ENCODE measurements at places on chromosomes 4 and X.

DNA sequence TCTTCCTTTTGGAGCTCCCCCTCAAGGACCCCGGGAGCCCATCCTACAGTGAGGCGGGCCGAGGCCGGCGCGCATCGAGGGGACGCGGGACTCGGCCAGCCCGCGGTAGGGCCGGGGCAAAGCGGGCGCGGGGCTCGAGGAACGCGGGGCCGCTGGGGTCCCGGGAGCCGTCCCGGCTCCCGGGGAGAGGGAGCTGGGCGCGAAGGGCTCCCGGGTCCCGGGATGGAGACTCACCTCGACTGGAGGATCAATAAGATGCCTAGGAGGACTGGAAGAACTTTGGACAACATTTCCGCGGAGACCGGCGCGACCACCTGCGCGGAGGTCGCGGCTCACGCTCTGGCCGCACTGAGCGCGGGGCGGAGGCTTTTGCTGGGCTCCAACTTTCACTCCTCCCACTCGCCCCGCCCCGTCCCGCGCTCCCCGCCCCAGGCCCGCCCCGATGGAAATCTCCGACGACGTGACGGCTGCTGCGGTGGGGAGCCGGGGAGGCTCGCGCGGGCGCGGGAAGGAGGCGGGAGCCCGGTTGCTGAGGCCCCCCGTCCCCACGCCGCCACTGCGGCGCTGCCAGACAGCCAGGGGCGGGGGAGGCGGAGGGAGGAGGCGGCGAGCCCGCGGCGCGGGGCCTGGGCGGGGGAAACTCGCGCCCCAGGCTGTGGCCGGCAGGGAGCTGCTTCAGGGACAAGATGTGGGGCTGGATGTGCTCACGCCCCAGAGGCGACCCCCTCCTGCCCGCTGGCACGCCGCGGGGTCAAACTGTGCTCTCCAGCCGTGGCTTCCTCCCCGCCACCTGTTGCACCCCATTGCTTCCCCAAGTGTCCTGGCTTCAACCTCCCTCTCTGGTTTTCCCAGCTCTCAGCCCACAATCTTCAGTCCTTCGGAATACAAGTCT is at the start of gene GABRE:
TSS of gene GABRE (minus strand) at position 341 of the 892 bp plus-strand sequence. CDS start at position 290, 51 bp downstream.
- no peak for DNase-seq

- no peak for DNase-seq
Observed at GRCh38 chr4:56786955-56787354, 34.5 kb downstream of the SPINK2 start.

DNA sequence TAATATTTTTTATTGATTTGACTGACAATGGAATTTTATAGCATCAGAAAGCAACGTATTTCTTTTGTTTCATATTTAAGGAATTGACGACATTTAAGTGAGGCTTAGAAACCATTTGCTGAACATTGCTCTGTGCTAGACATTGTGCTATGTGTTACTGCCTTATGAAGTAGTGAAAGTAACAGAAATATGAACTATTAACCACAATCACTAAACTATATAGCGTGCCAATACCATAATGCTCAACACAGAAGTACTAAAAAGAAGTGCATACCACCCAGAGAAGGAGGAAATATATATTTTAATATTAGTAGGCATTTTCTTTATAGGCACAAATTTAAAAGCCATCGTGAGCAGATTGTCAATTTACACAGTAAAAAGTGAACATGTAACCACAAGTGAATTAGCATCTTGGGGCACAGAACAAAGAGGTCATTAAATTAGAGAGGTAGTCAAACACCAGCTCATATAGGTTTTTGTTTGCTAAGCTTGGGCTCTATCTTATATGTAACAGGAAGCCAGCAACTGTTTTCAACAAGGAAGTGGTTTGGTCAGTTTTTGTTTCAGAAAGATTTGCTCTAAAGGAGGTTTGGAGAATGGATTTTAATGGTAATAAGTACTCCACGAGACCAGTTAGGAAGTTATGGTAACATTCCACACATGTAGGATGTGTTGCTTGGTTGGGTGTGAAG is 270.7 kb downstream of the GRXCR1 start:
- no peak for DNase-seq

GRCh38 chr4:152010710-152011079 is 249.9 kb upstream of the GATB start:
- DNase-seq: peak; percentile 30

- DNase-seq: no peak
Observed at GRCh38 chr4:70183168-70183939, 12.2 kb upstream of the ODAM start.

DNA sequence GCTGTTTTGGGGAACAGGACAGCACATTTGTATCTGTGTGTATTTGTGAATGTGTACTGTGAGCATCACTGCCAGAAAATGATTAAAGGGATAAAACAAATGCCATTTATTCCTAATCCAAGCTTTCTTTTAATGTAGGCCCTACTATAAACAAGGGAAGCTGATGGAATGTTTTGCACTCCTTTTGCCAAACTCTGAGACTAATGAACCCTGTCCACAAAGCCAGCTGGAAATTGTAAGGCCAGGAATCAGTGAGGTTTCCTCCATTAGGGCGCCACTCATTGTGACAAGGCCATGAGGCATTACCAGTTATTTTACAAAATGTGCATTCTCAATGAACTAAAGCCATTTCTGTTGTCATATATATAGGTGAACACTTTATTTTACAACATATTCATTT is 163.0 kb upstream of the NAP1L5 start:
- DNase-seq: no peak

GRCh38 chrX:109619771-109620170 is 5.2 kb downstream of the KCNE5 start:
- no peak for DNase-seq

- no peak for DNase-seq
Observed at GRCh38 chr4:7240306-7240705, 48.0 kb downstream of the SORCS2 start.

- no peak for DNase-seq
Observed at GRCh38 chr4:21819086-21819485, 129.5 kb downstream of the KCNIP4 start.

GRCh38 chr4:31923634-31924033 is 1203.5 kb downstream of the PCDH7 start:
- no peak for DNase-seq

DNA sequence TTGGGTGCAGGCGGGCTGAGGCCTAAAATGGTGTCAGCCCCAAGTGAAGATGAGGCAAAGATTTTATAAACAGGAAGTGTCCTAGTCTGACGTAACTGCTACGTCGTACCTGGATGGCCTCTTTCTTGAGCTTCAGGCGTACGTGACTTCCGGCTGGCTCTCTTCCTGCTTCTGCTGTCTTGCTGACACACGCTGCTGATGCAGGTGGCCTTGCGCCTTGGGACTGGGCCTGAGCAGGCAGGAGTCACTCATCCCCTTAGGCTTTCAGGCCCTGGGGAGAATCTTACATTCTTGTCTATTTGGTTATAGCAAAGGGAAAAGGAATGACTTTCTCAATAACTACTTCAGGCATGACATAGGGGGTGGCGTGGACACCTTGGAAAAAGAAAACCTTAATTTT is 20.1 kb upstream of the ABRAXAS1 start:
- DNase-seq: no peak

DNA sequence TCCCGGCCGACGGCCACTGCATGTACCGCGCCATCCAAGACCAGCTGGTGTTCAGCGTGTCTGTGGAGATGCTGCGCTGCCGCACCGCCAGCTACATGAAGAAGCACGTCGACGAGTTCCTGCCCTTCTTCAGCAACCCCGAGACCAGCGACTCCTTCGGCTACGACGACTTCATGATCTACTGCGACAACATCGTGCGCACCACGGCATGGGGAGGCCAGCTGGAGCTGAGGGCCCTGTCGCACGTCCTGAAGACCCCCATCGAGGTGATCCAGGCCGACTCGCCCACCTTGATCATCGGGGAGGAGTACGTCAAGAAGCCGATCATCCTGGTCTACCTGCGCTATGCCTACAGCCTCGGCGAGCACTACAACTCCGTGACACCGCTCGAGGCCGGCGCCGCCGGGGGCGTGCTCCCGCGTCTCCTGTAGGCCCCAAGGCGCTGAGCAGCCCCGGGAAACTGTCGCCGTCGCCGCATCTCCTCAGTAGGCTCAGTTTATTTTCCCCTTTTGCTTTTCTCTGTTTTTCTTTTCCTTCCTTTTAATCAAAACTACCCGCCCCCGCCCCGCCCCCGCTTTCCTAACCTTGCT is 799 bp downstream of the OTUD6A start:
- DNase-seq: no peak

GRCh38 chrX:53125506-53125905 is 31.6 kb downstream of the KANTR start:
- no peak for DNase-seq

- DNase-seq: no peak
Observed at GRCh38 chr4:106762666-106763443, 273.3 kb downstream of the DKK2 start.

DNA sequence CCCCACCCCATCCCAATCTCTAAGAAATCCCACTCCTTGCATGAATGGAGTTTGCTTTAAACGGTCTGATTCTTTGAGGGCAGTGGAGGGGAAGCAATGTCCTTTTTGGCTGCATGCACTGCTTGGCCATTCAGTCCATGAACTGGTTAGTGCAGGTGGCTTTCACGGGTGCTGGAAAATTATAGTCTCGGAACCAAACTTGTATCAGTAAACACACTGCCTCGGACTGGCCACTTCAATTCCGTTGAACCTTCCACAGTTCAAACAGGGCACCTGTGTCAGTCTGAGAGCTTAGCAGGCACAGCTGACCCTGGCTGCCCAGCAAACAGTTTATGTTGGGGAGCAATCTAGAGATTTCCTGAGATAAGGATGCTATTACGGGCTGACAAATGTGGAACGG is 255.6 kb downstream of the DHX15 start:
- DNase-seq: no peak

DNA sequence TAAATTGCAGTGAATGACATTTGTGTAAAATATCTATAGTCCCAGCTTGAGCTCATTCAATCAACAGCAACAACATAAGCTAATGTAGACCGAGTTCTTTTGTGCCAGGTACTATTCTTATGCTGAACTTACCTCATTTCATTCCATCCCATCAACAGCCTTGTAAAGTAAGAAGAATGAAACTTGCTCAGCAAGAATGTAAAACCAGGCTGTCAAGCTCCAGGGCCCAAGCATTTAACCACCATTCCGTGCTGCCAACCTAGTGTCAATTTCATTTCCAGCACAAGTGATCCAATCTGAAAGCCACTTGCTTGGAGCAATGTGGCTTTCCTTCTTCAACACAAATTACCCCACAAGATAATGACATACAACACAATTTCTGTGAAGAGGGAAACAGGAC is 36.6 kb downstream of the RASSF6 start:
- DNase-seq: no peak

- DNase-seq: no peak
Observed at GRCh38 chr4:118772767-118773428, 63.0 kb downstream of the SEC24D start.

DNA sequence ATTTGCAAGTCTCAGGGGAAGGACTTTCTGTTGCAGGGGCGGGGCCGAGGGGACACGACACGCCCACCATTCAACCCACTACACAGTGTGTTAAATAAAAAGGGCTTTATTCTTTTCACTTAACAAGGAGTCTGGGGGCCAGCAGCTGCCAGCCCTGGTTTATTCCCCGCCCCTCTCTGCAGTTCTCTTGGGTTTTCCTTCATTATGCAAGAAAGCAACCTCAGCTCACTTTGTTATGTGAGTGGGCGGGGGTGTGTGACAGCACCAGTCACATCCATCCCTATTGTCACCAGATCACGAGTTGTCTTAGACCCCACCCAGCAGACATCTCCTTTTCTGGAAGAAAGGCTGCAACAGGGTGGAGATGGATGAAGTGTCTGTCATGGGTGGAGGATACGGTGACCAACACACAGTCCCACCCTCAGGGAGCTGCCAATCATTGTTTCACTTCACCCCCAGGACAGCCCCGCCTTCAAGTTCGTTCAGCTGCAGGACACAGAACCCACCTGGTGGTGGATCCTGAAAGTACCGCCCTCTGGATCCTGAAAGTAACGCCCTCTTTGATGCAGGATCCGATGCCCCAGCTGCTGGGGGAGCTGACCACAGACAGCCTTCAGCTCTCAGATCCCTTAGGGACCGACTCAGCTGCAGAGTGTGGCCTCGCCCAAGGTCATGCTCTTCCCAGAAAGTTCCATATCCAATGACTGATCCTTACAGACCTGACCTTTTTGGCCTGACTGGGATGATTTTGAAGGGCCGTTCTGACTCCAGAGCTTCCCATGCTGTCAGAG is 79.6 kb downstream of the SMIM20 start:
- no peak for DNase-seq

DNA sequence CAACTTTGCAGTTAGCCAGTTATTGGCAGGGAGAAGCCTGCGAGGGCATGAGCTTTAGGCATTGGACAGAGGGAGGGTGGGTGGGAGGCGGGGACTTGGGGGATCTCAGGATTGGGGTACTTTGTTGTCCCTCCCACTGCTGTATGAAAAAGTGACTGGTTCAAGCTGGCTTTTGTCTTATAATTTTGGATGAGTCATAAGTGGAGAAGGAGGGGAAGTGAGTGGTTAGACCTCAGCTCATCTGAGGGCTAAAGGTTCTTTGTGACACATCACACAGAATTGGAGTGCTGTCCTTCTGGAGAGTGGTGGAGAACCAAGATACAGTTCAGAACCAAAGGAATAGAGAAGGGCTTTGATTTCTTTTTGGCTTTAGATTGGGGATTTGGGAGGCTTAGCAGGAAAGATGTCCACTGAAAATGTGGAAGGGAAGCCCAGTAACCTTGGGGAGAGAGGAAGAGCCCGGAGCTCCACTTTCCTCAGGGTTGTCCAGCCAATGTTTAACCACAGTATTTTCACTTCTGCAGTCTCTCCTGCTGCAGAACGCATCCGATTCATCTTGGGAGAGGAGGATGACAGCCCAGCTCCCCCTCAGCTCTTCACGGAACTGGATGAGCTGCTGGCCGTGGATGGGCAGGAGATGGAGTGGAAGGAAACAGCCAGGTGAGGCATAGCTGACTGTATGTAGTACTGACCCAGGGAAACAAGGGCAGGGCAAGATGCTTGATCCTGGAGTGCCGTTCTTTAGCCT is at the start of gene SLC4A4:
TSS of gene SLC4A4 (plus strand) at position 175 of the 748 bp plus-strand sequence.
- DNase-seq: no peak

GRCh38 chrX:33252306-33252825 is 41.0 kb upstream of the DMD start:
- no peak for DNase-seq

DNA sequence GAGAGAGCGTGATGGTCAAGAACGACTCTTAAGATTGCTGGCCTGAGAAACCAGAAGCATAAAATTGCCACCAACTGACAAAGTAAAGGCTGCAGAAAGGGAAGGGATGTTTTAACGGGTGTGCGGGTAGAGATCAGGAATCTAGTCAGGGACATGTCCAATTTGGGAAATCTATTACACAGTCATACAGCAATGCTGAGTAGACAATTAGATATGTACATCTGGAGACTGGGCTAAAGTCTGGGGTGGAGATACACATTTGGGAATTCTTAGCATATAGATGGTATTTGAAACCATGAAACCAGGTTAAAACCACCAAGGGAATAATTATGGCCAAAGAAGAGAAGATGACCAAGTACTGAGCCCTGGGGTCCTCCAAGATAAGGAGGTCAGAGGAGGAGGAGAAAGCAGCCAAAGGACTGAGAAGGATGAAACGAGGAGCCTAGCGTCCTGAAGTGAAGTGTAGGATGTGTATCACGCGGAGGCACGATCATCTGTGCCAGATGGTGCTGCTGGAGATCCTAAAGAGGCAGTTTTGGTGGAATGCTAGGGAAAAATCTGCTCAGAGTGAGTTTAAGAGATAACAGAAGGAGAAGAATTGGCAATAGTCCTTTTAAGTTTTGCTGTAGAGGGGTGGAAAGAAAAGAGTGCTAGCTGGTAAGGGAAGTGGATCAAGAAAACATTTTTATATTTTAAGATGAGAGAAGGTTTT is 36.5 kb downstream of the SEC24D start:
- DNase-seq: no peak
